ENCODE measurements at places on chromosomes 1 and 21.

GRCh38 chr1:229736376-229736775 lies 110.3 kb downstream of the URB2 start:
- no peak for DNase-seq

DNA sequence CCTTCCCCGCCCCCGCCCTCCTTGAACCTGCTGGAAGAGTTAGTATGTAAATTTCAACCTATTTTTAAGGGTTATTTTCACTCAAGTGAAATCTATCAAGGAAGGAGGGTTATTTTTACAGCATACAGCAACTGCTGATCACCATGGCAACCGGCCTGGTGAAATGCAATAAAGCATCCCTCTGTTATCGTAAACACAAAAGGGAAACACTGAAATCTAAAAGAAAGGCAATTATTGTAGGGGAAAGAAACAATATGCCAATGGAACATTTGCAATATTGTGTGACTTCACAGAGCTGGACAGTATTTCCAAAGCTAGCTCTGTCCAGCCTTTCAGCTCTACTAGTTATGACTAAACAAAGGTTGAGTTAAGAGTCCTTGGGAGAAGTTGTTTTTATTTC lies 588.3 kb upstream of the PBX1 start:
- DNase-seq: no peak

- DNase-seq: no peak
Observed at GRCh38 chr1:170791941-170792340, 128.0 kb downstream of the PRRX1 start.

- no peak for DNase-seq
Observed at GRCh38 chr1:167196166-167196565, 24.5 kb upstream of the POU2F1 start.

DNA sequence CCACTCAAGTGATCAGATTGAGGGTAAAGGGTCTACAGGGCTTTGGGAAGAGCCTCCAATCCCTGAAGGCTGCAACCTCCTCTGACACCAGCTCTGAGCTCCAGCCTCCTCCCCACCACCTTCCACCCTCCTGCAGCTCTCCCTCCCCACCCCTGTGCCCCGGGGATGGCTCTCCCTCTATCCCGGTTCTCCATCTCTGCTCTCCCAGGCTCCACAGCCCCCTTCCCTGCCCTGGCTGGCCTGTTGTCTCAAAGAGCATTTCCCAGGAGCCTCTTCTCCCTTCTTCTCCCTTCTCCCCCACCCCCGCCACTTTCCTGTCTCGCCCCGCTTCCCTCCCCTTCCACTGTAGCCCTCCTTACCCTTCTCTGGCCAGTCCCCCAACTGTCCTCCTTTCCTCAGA lies 1.1 kb downstream of the PLEKHA6 start:
- DNase-seq: no peak

- no peak for DNase-seq
Observed at GRCh38 chr1:46991083-46991923, 32.2 kb upstream of the CYP4X1 start.

GRCh38 chr21:26553898-26554297 lies 19.2 kb downstream of the CYYR1 start:
- DNase-seq: no peak
